ENCODE measurements at places on chromosomes 4 and X.

- no peak for DNase-seq
Measured at GRCh38 chrX:10714531-10714930, 94.1 kb upstream of the MID1 start.

- DNase-seq = no peak
Measured at GRCh38 chrX:69031971-69032391, 133.3 kb downstream of the PJA1 start.

DNA sequence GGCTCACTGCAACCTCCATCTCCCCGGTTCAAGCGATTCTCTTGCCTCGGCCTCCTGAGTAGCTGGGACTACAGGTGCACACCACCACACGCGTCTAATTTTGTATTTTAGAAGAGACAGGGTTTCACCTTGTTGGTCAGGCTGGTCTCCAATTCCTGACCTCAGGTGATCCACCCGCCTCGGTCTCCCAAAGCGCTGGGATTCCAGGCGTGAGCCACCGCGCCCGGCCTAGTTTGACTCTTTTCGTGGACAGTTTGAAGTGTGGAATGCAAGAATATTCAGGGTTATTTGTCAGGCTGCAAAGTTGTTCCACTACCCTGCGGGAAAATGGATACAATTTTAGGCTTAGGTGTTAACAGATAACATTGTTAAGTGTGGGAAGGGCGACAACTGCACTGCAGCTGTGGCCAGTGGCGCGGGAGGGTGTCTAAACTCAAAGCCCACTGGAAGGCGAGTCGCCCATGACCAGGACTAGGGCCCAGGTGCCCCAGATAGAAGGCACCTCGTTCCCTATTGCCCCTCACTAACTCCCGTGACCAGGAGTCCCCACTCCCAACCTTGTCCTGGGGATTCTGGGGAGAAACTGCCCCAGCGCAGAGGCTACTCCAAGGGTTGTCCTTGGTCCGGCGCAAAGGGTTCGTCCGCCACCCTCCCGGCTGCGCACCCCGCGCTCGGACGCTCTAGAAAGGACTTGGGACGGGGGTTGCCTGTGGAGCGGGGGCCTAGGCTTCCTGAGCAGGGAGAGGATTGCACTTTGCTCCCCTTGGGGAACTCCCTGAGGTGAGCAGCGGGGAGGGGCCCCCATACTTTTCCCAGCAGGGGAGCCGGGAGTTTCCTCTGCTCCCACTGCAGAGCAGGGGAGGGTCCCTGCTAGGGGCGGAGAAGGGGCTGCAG, 1.1 kb upstream of the CD99 start:
- DNase-seq = peak; percentile 35

DNA sequence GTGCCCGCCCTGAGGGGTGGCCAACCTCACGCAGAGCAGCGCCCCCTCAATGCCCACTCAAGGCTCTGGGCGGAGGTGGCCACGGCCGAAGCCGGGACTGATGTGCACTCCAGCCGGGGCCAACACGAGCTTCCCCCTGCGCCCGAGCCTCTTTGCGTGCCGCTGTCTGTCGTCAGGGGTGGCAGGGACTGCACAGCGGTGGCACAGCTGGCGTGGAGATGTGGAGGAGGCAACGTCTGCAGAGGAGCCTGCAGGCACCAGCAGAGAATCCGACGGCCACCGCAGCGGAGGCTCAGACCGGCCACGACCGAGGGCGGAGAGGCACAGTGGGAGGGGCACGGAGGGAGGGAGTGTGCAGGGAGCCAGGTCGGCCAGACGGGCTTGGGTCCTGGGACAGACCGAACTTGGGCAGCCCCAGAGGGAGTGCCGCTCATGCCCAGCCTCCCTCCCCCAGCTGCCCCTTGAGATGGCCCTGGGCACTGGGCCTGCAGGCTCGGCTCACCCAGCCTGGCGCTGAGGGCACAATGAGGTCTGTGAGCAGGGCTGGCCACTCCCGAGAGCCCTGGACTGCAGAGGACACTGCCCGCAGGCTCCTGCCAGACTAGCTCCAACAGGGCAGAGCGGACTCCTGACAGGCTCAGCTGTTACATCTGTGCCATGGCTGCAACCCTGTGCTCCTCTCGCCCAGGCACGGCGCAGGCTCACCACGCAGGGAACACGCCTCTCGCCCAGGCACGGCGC, 46.5 kb upstream of the CPLX1 start:
- DNase-seq = no peak

DNA sequence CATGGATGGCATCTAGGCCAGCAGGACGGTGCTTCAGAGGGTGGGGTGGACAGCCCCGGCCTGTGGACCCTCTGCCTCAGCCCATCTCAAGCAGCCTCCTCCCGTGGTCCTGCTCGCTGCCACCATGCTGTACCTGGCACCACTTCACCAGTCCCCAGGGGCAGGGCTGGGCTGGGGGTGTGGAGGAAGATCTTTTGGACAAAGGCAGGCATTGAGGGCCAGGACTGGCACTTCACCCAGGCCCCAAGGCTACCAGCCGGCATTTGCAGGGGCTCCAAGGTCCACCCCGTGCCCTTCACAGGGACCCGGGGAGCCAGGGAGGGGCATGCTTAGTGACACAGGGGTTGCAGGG, 713 bp downstream of the PLXNB3 start:
- no peak for DNase-seq

- DNase-seq = no peak
Measured at GRCh38 chrX:10972706-10973105, 138.4 kb upstream of the HCCS start.

GRCh38 chr4:74307170-74307569, 1.1 kb upstream of the EPGN start:
- DNase-seq = no peak

- no peak for DNase-seq
Measured at GRCh38 chrX:102745513-102745856, 24.9 kb downstream of the GPRASP3 start.

DNA sequence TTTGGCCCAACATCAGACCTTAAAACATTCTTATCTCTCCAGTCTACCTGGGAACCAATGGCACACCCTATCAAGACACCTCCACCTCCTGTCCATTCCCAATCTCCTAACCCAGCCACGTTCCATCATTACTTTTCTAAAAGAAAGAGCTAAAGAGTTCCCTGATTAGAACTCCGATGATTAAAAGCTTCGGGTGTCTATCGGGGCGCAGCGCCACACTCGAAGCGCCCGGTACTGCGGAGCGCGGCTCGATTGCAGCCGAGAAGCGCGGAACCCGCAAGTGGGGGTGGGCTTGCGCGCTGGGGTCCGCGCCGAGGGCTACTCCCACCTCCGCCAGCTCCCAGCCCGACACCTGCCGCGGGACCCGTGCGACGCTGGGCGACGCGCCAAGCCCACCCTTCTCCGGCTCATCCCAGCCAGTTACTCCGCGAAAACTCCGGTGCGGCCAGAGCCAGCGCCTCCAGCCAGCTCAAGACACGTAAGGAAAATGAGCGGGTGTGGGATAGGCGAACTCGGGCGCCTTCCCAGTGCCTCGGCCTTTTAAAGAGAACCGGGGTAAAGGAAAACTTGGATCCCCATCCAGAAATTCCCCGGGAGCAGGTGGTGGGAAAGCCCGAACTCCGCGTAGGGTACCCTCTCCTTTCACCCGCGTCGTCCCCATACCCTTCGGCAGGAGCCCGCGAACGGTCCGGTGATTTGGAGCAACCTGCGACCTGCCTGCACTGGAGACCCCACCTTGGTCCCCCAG, 593 bp downstream of the NPY1R start:
- DNase-seq = no peak

DNA sequence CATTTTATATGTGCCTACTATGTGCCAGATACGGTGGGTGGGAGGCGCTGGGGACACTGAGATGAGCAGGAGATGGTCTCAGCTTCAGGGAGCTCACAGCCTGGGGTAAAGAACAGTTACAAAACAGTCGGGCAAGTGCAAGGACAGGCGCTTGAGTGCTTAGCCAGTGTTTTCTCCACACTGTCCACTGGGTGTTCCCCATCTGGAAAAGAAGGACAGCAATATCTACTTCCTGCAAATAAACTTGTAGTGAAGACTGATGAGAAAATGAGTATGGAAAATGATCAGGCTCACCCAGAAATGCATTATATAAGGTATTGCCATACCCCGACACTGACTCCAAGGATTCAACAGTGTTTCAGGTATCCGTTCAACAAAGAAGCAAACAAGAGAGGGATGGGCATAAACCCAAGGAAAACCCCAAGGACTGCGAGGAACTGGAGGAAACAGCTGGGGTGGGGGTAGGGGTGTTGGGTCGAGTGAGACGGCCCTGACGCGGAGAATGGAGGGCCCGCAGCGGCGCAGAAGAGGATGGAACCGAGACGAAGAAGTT, 835 bp downstream of the TMEM185A start:
- no peak for DNase-seq

DNA sequence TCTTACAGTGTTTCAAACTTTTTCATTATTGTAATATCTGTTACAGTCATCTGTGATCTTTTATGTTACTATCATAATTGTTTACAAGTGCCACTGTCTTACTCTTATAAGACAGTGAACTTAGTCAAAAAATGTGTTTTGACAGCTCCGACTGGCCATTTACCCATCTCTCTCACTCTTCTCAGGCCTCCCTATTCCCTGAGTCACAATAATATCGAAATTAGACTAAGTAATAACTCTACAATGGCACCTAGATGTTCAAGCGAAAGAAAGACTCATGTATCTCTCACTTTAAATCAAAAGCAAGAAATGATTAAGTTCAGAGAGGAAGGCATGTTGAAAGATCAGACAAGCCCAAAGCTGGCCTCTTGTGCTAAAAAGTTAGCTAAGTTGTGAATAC, 184.2 kb downstream of the CDS1 start:
- DNase-seq = no peak

GRCh38 chr4:108361446-108361820, 192.7 kb upstream of the LEF1 start:
- no peak for DNase-seq

- no peak for DNase-seq
Measured at GRCh38 chr4:40144716-40145115, 52.1 kb upstream of the RHOH start.

- peak; percentile 72 for DNase-seq
Measured at GRCh38 chr4:184457535-184458249, 16.7 kb downstream of the IRF2 start.

DNA sequence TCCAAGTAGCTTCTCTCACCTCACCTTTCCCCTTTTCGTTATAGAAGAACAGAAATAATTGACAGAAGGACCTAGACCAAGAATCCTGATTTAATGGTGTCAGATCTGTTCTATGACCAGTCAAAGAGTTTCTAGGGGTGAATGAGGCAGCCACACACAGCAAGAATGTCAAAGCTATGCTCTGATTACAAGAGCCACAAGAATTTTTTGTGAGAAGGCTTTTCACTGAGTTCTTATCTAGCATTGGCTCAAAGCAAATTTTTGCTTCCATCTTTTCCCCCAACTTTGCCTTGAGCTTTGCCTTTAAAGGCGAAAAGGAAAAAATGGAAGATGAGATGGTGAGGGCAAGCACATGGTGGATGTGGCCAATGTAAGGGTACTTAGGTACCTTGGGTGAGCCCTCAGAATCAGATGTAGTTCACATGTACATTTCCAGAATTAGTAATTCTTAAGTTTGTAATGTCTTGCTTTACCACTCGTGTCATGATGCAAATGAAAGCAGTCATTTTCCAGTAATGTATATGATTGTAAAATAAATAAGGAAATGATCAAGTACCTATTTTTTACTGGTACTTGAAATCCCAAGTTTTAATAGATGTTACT, 23.5 kb downstream of the FMR1 start:
- no peak for DNase-seq

DNA sequence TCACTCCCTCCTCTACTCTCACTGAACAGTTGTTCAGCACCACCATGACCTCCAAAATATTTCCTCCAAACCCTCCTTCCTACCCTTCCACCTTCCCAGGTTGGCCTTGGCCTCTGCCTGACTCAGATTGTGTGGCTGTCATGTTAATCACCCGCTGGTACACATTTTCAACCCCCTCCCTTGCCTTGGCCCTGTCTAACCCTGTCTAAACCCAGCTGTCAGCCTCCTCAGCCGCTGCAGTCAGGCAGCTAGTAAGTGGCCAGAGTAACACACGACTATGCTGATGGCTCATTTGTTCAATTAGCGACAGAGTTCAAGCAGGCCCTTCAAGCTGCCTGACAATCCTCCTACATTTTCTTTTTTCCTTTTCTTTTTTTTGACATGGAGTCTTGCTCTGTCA, 18.0 kb downstream of the ING2 start:
- no peak for DNase-seq
